ENCODE measurements at places on chromosomes 11 and 22.

GRCh38 chr11:43834286-43834685 is 46.3 kb upstream of the ALKBH3 start:
- no peak for DNase-seq

GRCh38 chr11:875769-876301 is 33.2 kb downstream of the TSPAN4 start:
- DNase-seq, result no peak

- no peak for DNase-seq
Observed at GRCh38 chr22:43666457-43666856, 145.6 kb downstream of the EFCAB6 start.

DNA sequence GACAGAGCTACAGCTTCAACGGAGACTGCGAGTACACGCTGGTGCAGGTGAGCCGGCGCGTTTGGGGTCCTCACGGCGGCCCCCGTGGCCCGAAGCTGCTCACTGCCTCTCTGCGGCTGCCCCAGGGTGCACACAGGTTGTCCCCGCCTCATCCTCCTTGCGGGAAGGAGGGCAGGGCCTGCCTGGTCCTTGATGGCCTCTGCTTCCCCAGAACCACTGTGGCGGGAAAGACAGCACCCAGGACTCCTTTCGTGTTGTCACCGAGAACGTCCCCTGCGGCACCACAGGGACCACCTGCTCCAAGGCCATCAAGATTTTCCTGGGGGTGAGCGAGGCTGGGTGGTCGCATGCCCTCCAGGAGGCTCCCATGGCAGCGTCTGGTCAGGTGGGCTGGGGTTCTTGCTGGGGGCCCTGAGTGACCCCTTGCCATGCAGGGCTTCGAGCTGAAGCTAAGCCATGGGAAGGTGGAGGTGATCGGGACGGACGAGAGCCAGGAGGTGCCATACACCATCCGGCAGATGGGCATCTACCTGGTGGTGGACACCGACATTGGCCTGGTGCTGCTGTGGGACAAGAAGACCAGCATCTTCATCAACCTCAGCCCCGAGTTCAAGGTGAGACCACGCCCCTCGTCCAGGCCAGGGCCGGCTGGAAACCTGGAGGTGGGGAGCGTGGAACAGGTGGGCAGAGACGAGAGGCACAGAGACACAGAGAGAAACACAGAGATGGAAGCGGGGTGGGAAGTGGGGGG is 19.4 kb downstream of the MUC5AC start:
- DNase-seq, result no peak

- no peak for DNase-seq
Observed at GRCh38 chr11:97354026-97354425, 964.2 kb downstream of the JRKL start.

GRCh38 chr22:27391092-27391770 is 410.3 kb downstream of the MN1 start:
- DNase-seq, result no peak

GRCh38 chr11:73614591-73614990 is 16.7 kb upstream of the FAM168A start:
- no peak for DNase-seq

All from stimulated activated CD4-positive, alpha-beta T cell treated with anti-CD3 and anti-CD28 coated beads, Interleukin-4, amount 100 ng/mL, for 48 hours (primary cell).